Cerebellar nuclear complex (tissue), 1 donor: ENCODE measurements at places on chromosomes 4 and X.

- DNase-seq = no peak
Observed at GRCh38 chrX:136759968-136760367, 20.8 kb downstream of the ARHGEF6 start.

DNA sequence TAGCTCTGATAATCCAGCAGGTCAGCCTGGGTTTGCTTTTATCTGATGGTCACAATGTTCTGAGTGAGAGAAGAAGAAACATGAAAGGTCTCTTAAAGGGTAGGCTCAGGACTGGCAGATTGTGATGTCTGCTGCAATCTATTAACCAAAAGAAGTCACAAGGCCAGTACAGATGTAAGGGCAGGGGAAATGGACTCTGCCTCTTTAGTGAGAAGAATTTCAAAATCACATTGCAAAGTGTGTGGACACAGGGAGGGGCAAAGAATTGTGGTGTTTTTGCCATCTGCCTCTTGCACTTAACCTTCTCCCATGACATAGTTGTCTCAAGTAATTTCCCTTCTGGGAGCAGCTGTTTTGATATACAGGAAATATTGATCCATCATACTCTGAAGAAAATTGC, 40.9 kb downstream of the IL1RAPL1 start:
- no peak for DNase-seq

DNA sequence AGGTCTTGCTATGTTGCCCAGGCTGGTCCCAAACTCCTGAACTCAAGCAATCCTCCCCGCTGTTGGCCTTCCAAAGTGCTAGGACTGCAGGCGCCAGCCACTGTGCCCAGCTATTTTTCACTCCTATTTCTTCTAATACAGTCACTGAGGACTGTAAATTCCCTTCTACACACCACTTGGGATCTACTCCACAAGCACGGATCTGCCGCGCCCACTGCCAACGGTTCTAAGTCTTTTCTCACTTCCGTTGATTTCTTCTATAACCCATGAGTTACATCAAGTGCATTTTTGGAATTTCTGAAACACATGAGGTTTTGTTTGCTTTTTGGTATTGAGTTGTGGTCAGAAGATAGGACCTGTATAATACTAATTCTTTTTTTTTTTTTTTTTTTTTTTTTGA, 48.6 kb downstream of the FAM53A start:
- DNase-seq = no peak

DNA sequence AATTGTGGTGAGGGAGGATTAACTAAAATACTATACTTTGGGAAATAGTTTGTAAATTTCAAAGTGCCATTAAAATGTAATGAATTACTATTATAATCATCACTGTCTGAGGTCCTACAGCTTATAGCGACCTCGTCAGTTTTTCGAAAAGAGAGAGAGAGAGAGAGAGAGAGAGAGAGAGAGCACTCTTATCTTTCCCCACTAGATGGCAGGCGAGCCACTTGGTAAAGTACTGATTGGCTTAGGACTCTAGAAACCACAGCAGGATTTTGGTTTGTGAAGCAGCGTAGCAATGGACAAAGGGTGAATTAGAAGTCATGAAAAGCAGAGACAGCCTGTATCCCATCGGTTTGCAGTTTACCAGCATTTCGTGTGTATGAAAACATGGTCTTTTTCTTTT, 52.5 kb downstream of the LINC00632 start:
- no peak for DNase-seq

DNA sequence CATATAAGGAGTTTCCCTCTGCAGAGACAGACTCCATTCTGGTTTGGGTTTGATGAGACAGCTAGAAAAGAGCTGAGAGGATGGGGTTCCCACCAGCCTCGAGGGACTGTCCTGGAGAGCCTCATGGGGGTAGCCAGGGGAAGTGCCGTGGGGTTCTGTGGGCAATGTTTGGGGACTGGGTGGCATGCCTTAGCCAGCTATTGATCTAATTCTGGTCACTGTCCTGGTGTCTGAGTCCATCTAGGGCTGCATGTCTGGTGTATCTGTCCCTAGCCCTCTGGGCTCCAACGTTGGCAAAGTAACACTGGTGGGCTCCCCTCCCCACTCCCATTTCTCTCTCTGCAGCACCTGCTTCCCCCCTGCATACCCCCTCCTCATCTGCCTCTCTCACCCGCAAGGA, 135.4 kb downstream of the SMIM20 start:
- DNase-seq = no peak

- DNase-seq = no peak
Observed at GRCh38 chr4:79476196-79476595, 68.2 kb upstream of the GK2 start.

DNA sequence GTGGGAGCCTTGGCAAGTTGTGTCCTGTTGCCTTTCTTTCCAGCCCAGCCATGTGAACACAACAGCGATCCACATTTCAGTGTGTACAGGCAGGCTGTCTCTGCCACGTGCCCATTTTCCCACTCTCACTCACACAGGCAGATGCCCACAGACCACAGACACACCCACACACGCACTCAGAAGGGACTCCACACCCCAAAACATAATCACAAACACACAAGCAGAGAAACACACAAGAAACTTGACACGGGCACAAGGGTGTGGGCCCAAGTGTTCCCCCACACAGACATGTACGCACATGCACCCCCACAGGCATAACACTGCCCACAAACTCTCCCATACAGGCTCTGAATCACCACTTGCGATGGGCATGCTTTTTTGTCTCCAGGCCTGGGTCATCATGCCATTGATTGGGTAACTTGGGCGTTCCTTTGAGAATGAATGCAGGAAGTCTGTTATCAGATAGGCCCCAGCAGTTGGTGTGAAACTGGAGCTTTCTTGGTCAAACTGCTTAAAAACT, 84.3 kb downstream of the NBDY start:
- DNase-seq = no peak

DNA sequence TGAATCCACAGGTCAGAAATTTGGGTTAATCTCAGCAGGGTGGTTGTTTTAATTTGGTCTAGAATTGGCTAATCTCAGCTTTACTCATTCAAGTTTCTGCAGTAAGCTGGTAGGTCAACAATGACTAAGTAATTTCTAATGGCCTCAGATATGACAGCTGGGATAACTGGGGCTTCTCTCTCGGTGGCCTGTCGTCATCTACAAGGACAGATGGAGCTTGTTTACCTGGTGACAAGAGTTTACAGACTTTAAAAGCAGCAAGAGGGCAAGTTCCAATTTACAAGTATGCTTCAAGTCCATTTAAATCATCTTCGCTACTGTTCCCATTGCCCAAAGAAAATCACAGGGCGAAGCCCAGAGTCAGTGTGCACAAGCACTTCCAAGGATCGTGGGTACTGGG, 453.9 kb downstream of the PDHA2 start:
- DNase-seq = no peak

GRCh38 chr4:6526156-6526555, 48.8 kb upstream of the MAN2B2 start:
- DNase-seq = no peak

- DNase-seq = no peak
Observed at GRCh38 chr4:108906006-108906405, 143.2 kb upstream of the ETNPPL start.

DNA sequence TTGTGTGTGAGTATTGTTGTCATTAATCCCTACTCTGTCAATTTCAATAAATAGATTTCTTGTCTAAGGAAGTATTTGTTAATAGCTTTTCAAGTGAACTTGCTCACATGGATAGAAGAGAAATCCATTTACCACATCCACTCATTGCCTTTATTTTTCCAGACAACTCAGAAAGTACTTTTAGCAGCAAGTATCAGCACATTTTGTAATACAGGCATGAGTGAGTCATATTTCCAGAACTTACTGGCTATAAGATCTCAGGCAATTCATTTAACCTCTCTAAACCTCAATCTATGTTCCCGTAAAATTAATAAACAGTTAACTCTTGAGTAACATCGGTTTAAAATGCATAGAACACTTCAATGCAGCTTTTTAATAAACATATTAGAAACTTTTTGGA, 317.9 kb upstream of the PCDH7 start:
- no peak for DNase-seq

- no peak for DNase-seq
Observed at GRCh38 chr4:3310301-3311094, 17.7 kb downstream of the RGS12 start.

DNA sequence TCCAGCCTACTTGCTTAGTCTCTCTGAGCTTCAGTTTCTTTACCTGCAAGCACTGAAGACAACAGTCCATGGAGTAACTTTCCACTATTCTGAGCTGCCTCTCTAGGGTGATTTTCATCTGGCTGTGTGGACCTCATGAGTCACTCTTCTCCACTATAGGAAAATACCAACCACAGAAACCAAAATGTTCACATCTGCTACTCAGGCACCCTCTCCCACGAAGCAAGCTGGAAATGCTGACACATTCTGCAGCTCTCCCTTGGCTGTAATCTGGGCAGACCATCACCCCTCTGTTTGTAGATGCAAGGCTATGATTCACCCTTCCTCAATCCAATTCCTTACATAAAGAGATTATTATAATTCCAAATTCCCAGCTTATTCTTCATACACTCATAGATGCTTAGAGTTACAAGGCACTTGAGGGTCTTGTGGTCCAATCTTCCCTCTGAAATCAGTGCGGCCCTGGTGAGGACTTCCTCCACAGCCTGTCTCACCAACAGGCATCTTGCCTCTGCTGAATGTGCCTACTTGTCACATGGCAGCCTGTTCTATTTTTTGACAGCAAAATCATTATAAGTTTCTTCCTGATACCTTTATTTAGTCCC, 97.0 kb upstream of the LNX1 start:
- DNase-seq = no peak

- DNase-seq = no peak
Observed at GRCh38 chrX:25596921-25597320, 541.2 kb upstream of the MAGEB18 start.

DNA sequence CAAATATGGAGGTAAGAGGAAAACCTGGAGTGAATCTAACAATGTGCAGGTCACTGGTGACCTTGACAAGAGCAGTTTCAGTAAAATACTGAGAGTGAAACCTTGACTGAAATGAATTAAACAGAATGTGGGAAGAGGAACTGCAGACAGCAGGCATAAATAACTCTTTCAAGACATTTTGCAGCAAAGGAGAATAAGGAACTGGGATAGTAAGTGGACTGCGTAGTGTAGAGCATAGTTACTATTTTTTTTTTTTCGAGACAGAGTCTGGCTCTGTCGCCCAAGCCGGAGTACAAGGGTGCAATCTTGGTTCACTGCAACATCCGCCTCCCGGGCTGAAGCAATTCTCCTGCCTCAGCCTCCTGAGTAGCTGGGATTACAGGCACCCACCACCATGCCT, 24.0 kb downstream of the RBMX start:
- DNase-seq = no peak

GRCh38 chr4:170057866-170058265, 31.7 kb upstream of the MFAP3L start:
- DNase-seq = no peak

- no peak for DNase-seq
Observed at GRCh38 chr4:27381815-27382214, 521.2 kb downstream of the STIM2 start.

GRCh38 chrX:40871385-40872082, 136.2 kb upstream of the MED14 start:
- DNase-seq = no peak

- DNase-seq = no peak
Observed at GRCh38 chr4:155559915-155560314, 106.7 kb upstream of the GUCY1A1 start.

DNA sequence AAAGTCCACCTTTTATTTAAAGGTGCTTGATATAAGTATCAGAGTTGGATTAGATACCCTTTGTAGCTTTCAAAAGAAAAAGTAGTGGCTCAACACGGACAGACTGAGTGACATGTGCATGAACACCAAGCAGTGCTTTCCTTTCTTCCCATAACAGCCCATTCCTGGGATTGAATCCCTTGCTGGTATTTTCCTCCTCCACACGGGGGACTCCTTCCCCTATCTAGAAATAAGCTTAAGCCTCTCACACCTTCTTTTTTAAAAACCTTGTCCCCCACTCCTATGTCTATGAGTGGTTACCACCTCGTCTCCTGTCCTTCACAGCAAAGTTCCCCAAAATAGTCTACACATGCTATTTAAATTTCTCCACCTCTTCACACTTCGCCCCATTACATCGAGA, 5.1 kb downstream of the AP1S2 start:
- DNase-seq = no peak

- no peak for DNase-seq
Observed at GRCh38 chr4:13498469-13498868, 14.3 kb upstream of the RAB28 start.

DNA sequence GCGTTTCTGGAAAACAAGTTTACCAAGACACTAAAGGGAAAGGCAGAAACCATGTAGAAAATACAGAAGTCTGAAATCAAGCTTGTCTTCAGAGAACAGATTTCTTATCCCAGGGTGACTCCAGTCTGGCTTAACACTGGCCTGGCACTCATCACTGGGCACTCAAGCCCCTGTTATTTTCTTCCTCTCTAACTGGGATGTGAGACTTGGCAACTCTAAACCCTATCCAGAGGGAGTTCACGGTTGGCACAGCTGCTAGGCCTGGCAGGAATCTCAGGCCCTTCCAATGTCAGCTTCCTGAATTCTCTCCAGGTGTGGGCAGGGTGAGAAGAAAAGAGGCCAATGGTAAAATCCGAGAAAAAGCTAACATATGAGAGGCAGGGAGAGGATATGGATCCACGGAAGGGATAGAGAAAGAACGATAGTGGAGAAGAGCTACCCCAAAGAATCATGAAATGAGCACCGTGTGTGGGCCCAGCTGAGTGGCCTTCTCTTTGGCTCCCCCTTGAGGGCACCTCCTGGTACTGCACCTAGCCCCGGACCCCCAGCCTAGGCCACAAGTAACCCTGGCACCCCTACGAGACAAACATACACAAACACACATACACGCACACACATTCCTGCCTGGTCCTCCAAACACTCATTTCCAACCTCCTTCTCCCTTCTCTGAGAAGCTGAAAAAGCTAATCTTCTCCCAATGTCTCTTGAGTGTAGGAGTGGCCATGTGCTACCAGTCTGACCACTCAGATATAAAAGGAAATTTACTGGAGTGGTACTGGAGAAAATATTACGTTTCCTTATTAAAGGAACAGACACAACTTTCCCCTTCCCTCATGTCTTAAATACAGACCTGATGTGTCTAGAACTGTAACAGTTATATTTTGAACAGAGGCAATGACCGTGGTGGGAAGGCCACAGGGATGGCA, 16.6 kb upstream of the PTCHD1 start:
- no peak for DNase-seq

DNA sequence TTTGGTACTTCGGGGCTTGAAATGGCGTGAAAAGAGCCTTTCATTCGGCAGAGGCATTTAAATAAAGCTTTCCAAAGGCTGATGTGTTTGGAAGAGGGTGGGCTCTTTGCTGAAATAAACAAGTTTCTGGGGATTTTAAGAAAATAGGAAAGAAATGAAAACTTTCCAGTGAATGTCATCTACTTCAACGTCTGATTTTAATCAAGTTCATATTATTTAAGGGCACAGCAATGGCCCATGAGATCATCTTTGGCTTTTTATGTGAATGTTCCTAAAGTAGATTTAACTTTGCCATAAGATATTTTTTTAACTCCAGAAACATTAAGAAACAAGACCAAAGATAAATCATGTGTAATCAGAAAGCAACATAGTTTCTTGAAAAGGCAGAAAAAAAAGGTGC, 69.8 kb upstream of the TTC29 start:
- DNase-seq = no peak
